ENCODE measurements at places on chromosomes 16 and 17. TPM values are rescaled to one million over a fixed set of nuclear protein-coding genes. Genes with fewer than 3 reads are reported as not detected.

RAB34 gene
- total RNA-seq: 131 TPM

KRT9 gene
- total RNA-seq: not detected

DPEP3 gene
- not detected for total RNA-seq

SCNN1G gene
- not detected for total RNA-seq

CDT1 gene
- 11.7 TPM for total RNA-seq

- DNase-seq: no peak
Observed at GRCh38 chr17:51857052-51857597, 301.4 kb downstream of the CA10 start.

GRCh38 chr16:70383421-70383960 lies 36.8 kb downstream of the DDX19A start:
- no peak for DNase-seq

GRCh38 chr17:45719335-45720071 lies 64.6 kb upstream of the CRHR1 start:
- no peak for DNase-seq

- no peak for DNase-seq
Observed at GRCh38 chr17:5468075-5468473, 708 bp downstream of the DHX33 start.

- no peak for DNase-seq
Observed at GRCh38 chr16:66081775-66082366, 284.6 kb upstream of the CDH5 start.

GRCh38 chr17:78237401-78238012 lies 6.1 kb downstream of the TMEM235 start:
- DNase-seq: peak; percentile 68

GRCh38 chr17:534071-534691 lies 180.5 kb downstream of the VPS53 start:
- no peak for DNase-seq

- DNase-seq: no peak
Observed at GRCh38 chr16:53785044-53785443, 81.1 kb downstream of the FTO start.

All from chondrocyte (in vitro differentiated cells).